ENCODE measurements at places on chromosomes 1 and 21.

- no peak for DNase-seq
These were observed 69.2 kb upstream of the GJA8 start for GRCh38 chr1:147833231-147833860.

DNA sequence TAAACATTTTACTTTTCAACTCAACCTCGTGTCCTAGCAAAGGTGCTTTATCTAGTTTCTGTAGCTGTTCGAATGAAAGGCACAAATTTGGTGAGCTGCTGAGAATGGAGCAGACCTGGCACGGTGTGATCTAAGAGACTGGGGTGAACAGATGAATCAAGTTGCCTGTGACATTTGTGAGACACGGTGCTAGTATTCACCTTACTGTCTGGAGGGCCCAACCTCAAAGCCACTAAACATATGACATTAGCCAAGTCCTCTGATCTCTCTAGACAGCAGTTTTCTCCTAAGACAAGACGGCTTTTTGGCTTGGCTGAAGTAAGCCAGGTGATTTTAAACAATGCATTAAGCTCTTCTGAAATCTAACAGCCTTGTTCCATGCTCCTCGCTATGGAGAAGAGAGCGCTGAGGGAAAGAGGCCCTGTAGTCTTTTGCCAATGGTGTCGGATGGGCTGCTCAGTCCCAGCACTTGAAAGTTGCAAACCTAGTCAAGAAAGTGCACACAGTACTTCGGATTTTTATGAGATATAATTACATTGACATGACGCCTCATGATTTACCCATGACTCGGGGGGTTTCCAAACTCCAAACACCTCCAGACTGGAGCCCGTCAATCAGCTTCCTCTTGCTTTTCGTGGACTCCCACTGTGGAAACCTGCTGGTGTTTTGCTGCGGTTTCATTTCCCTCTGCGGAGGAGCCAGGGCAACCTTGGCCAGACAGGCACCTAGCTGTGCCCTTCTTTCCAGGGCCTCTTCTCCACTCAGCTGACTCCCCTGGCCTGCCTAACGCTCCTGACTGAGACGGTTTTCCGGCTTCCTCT is 794 bp upstream of the TOR3A start:
- DNase-seq, result no peak

- no peak for DNase-seq
These were observed 38.8 kb upstream of the HIVEP3 start for GRCh38 chr1:41957568-41957967.

- DNase-seq, result no peak
These were observed 120.2 kb downstream of the ACTL8 start for GRCh38 chr1:17875171-17875881.

DNA sequence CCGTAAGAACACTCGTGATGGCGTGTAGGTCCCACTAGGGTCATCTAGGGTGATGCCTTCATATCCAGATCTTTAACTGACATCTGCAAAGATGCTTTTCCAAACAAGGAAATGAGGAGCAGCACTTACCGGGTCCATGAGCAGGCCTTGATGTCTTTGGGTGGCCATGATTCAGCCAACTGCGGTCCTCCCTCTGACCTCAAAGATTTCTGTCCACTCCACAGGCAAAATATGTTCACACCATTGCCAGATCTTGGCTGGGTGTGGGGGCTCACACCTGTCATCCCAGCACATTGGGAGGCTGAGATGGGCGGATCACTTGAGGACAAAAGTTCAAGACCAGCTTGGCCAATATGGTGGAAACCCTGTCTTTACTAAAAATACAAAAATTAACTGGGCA is 18.2 kb downstream of the TRPM2 start:
- DNase-seq, result no peak

- no peak for DNase-seq
These were observed 11.2 kb downstream of the ZBTB18 start for GRCh38 chr1:244062156-244062725.

DNA sequence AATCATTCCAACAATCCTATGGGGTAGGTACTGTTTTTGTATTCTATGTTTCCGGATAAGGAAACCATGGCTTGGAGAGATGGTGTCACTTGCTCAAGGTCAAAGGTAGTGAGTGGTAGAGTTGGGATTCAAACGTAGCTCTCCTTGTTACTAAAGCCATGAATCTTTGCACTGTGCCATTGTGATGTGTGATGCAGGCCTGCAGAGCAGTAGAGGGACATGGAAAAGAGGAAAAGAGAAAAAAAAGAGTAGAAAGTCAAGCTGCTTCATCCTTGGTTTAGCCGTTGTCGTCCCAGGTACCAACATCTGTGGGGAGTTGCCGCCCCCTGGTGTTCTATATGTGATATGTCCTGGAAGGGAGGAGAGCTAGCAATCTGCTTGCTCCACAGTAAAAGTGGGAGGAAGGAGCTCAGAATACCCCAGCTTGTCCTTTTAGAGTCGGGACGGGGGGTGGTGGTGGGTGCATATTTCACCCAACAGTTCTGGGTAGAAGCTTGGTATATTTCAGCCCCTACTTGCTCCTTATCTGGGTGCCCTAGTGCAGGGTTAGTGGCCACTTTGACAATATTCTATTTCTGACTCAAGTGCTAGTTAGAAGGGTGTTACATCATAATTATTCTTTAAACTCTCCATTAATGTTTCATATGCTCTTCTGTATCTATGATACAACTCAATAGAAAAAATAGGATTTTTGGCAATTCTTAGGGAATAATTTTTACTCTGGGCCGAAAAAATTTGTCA is 98.4 kb downstream of the EBNA1BP2 start:
- peak; percentile 48 for DNase-seq

- DNase-seq, result no peak
These were observed 145.6 kb downstream of the MRPL39 start for GRCh38 chr21:25461725-25462124.

DNA sequence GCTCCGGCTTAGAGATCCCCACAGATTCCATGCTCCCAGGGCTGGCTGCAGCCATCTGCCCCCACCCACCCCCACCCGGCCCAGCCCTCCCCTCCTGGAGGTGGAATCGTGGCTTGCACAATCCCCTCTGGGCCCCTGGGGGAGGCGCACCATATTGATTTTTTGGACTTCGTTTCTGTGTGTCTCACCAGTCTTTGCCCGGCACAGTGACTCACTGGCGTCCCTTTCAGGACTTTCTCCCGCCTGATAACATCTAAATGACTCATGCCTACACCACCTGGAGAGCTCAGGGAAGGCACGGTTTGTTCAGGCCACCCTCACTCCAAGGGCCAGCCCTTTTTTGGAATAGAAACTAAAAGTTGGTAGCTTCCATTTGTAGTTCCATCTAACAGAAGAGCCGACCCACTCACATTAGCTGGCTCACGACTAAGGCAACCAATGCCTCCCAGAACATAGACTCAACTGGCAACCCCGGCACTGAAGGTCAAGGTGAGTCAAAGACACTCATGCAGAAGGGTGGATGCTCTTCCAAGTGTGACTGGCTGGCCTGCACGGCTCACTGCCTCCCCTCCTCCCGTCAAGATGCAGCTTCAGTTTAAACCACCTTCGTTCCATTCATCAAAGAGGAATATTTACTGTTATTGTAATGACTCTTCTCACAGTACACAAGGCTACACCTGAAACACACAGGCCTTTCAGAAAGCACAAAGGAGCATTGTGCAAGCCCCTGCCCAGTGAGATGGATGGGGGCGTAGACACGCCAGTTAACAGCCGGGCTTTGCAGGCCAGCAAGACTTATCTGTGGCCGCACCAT is 18.1 kb upstream of the ETS2 start:
- DNase-seq, result no peak
